ENCODE measurements at places on chromosomes 13 and 19.

GRCh38 chr19:55691561-55692481 is 16.8 kb downstream of the EPN1 start:
- no peak for DNase-seq

GRCh38 chr13:51370116-51370515 is 30.6 kb downstream of the SERPINE3 start:
- no peak for DNase-seq

DNA sequence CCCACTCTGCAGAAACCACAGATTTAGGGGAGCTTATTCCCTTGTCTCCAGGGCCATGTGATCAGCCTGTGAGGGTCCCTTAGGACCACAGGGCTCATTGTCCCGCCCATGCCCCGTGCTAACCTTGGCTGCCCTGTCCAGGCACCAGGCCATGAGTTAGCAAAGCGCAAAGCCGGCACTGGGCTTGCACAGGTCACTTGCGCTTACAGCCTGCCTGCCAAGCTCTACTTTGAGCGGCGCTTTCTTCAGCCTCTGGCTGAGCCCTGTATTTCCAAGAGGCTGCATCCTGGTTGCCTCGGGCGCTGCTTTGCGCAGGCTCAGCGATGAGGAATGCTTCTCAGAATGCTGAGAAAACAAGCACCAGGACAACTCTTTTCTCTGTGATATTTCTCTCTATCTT is 188.0 kb downstream of the TDRD3 start:
- DNase-seq = no peak

GRCh38 chr13:32033744-32034143 is 2.2 kb downstream of the FRY start:
- DNase-seq = no peak

DNA sequence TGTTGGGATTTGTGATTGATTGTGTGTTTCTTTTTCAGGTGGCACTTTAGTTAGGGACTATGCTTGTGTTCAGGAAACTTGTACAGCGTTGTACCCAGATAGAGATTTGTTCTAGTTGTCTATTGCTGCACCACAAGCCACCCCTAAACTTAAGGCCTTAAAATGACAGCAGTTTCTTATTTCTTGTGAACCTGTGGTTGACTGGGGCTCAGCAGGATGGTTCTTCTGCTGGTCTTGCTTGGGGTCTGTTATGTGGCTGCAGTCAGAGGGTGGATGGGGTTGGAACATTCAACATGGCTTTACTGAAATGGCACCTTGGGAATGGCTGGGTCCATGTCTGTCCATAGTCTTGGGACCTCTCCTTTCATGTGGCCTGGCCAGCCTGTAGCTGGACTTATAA is 28.3 kb downstream of the SIPA1L3 start:
- no peak for DNase-seq

- DNase-seq = no peak
Measured at GRCh38 chr13:97535614-97536013, 101.6 kb downstream of the RAP2A start.

Data from T-helper 1 cell (primary cell).